ENCODE measurements at places on chromosomes 6 and 20.
A peak's percentile ranks its signal among the peaks of the same experiment; 100 is the strongest.

DNA sequence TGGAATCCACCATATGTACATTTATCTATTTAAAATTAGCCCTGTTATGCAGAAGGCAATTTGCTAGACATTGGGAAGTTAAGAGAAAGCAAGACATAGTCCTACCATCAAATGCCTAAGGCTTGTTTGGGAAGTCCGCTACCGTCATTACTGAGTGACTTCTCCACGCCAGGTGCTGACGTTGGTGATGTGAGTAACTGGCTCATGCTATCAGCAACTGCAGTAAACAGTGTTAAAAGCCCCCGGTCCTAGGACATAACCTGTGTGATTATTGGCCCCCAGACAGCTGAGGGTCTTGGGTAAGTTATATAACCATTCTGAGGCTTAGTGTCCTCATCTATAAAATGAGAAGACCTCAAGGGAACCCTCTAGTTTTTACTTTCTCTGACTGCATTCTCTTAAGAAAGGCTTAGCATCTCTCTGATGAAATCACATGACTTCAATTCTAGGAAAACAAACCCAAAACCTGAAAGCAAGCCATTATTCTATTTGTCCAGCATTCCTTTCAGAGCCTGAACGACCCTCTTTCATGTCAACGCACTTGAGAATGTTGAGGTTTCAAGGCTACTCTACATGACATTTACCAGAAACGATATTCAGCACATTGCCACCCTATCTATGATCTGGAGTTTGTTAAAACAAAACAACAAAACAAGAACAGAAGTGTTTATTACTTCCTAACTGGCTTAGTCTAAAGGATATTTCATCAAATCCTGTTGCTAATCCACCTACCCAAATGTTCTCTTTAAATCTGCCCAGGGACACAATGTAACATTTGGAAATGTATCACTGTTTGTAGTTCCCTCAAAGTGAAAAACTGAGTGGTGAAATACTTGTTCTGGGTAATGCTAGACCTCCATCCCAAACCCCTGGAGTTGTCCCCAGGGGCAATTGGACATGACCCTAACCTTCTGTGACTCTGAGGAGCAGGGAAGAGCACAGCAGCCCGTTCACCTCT is 133.8 kb downstream of the BTBD3 start:
- no peak for DNase-seq

DNA sequence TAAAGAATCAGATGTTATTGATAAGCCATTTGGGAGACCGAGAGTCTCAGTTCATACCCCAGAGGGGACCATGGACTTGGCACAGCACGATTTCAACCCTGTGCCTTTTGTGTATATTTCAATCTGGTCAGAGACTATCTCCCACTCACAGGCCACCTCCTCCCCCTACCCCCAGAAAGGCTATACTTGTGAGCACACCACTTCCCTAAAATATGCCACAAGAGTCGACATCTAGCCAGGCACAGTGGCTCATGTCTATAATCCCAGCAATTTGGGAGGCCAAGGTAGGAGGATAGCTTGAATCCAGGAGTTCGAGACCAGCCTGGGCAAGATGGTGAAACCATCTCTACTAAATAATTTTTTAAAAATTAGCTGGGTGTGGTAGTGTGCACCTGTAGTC is 13.6 kb upstream of the TCF15 start:
- no peak for DNase-seq

DNA sequence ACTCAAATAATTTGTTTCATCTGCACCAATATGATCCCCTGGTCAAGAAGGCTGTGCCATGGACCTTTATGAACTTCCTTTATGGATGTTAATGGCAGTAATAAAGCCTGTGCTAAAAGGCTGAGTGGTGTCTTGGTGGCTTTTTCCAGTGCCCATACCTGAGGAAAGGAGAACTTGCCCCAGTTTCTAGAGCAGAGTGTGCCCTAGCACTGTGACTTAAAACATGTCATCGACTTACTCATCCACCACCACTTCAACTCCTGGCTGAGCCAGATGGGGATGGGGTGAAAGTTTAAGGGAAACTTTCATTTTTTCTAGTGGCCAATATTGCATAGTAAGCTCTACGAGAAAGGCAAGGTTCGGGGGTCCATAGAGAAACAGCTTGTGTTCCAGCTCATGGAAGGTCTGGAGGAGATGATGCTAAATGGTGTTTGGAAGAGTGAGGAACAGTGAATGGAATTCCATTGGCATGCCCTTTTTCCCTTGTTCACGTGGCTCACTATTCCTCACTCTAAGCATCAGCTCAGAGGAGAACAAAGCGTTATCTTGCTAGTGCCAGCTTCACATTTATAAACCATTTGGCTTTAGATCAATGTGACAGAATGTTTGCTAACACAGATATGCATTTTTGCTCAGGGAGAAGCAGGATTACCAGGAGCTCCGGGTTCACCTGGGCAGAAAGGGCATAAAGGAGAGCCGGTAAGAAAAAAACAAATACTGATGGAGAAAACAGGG is 71.2 kb downstream of the COL19A1 start:
- no peak for DNase-seq

DNA sequence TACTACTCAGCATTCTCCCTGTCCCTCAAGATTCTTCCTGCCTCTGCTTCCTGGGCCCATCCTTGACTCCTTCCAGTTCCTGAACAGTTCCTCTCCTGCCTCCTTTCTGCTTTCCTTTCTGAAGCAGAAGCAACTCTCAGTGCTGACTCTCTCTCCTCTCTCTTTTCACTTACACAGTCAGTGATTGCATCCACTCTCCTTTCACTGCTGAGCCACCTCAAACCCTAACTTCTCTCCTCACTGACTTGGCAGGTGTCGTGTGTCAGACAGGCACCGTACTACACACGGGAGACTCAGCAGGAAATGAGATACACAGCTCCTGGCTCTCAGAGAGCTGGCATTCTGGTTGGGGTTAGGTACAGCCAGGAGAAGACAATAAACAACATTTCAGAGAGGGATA is 5.6 kb downstream of the ABHD16A start:
- no peak for DNase-seq

DNA sequence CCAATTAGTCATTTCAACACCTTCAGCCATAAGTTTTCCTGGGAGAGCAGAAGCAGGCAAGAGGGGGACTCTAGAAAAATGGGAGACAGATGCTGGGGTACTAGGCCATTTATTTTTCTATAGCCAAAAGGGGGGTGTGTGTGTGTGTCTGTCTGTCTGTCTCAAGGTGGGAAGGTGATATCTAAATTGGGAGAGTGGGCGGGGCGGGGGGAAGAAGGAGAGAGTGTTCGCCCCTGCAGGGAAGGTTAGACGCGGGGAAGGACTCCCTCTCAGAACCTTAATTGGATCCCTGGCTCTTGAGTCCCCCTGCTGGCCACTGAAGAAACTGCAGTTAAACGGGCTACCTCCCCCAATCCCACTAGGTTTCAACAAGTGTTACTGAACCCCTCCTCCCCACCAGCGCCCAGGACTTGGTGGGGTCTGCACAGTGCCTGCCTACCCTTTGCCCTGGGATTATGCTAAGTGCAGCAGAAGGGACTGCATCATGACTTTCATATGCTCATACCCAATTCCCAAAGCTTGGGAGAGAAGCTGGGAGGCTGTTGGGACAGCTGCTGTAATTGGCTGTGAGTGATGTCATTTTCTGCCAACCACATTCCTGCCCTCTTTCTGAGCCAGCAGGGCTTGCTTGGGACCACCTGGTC is 45.8 kb downstream of the FOXP4 start:
- peak; percentile 49 for DNase-seq

- no peak for DNase-seq
Measured at GRCh38 chr6:79913369-79913768, 34.0 kb downstream of the ELOVL4 start.
